ENCODE measurements at places on chromosomes 11 and 22. TPM values are rescaled to one million over a fixed set of nuclear protein-coding genes. Genes with fewer than 3 reads are reported as not detected.

SPDYC gene
- not detected for total RNA-seq

KIF18A gene
- 0.32 TPM for total RNA-seq

RIMBP3B gene
- not detected for total RNA-seq

ATG16L2 gene
- 10.5 TPM for total RNA-seq

DNA sequence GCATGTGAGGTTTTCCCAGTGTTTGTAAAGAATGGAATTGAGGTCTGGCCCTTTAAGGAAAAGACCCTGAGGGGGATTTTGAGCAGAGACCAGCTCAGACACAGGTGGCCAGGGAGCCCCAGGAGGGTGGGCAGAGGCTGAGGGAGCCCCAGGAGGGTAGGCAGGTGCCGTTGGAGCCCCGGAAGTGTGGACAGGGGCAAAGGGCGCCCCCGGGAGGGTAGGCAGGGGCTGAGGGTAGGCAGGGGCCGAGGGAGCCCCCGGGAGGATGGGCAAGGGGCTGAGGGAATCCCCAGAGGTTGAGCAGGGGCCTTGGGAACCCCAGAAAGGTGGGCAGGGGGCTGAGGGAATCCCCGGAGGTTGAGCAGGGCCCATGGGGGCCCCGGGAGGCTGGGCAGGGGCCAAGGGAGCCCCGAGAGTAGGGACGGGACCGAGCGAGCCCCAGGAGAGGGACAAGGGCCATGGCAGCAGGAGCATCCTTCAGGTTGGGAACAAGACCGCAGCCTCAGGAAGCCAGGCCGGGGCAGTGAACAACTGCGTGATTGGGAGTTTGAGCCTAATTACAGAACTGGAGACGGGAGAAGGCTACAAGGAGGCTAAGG is 292.0 kb downstream of the BRD1 start:
- DNase-seq, result no peak

GRCh38 chr22:50469377-50470305 is 5.2 kb downstream of the SBF1 start:
- DNase-seq, result peak; percentile 54

DNA sequence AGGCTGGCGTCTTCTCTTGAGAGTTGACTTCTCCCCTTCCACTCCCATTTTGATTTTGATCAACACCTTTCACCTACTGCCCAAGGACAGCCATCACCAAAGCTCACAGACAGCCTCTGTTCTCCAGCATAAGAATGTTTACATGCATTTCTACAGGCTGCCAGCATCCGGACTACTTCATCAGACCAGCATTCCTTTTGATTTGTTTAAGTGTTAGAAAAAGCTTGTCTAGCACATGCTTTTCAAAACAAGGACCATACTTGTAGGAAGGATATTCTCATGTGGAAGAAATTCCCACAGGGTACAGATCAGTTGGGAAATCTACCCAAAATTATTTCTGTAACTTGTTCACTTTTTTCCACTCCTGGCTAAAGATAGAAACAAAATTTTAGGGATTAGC is 6.2 kb upstream of the KCNA4 start:
- DNase-seq, result no peak

- no peak for DNase-seq
Observed at GRCh38 chr11:44146931-44147330, 51.5 kb downstream of the EXT2 start.

DNA sequence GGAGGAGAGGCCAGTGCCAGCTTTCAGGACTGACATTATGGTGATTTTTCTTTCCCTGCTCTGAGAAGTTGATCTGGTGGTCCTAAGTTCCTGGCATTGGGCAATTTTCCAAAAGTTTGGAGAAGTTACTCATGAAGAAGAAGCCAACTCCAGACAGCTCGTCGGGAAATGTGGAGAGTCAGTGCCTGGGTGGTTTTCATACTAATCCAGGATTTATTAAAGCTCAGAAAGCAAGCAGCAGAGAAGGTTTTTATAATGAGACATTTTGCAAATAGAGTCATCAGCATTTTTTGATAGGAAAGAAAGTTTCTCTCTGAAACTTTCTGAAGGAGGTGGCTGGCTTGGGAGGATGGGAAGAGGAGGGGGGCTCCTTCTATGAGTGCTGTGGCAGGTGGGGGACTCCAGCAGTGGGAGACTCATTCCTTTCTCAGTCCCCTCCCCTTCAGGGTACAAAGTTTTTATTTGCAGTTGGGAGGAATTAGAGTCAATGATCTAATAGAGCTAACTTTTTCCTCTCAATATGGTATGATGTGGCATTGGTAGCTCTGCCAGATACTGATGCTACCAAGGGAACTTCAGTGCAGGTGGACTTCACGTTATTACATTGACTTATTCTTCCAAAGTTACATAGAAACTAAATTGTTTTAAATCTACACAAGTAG is 55.4 kb downstream of the LIF start:
- no peak for DNase-seq

- no peak for DNase-seq
Observed at GRCh38 chr11:26201411-26201810, 130.5 kb upstream of the ANO3 start.

BEST1 gene
- 0.75 TPM for total RNA-seq

DNA sequence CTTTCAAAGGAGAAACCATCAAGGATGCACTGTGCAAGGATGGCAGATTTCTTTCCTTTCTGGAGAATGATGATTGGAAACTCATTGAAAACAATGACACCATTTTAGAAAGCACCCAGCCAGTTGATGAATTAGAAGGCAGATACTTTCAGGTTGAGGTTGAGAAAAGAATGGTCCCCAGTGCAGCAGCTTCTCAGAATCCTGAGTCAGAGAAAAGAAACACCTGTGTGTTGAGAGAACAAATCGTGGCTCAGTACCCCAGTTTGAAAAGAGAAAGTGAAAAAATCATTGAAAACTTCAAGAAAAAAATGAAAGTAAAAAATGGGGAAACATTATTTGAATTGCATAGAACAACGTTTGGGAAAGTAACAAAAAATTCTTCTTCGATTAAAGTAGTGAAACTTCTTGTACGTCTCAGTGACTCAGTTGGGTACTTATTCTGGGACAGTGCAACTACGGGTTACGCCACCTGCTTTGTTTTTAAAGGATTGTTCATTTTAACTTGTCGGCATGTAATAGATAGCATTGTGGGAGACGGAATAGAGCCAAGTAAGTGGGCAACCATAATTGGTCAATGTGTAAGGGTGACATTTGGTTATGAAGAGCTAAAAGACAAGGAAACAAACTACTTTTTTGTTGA is 9.8 kb downstream of the FAM111A start:
- no peak for DNase-seq

- DNase-seq, result no peak
Observed at GRCh38 chr11:33534575-33534974, 166.1 kb downstream of the C11orf91 start.

PAMR1 gene
- 7.9 TPM for total RNA-seq

MCHR1 gene
- total RNA-seq, result 0.80 TPM

DNA sequence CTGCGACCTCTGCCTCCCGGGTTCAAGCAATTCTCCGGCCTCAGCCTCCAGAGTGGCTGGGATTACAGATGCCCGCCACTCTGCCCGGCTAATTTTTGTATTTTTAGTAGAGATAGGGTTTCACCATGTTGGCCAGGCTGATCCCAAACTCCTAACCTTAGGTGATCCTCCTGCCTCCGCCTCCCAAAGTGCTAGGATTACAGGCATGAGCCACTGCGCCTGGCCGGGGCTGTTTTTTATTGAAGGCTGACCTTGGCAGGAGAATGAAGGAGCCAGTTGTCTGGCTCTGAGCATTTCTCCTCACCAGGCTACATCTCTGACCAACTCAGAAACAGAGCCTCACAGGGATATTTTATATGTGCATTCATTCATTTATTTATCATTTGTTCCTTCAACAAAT is 2.3 kb downstream of the KIAA1671 start:
- DNase-seq, result no peak

ACR gene
- 0.62 TPM for total RNA-seq

RBM4 gene
- 68.7 TPM for total RNA-seq

ACTN3 gene
- total RNA-seq, result 0.24 TPM
